ENCODE measurements at places on chromosomes 7 and 10. TPM values are rescaled to one million over a fixed set of nuclear protein-coding genes. Genes with fewer than 3 reads are reported as not detected.

The PAX4 gene
- total RNA-seq: not detected

The AKR1C2 gene
- 2.5 TPM for total RNA-seq

The EBF3 gene
- total RNA-seq: 1.2 TPM

The UNCX gene
- total RNA-seq: not detected

The LRRC17 gene
- 42.0 TPM for total RNA-seq
